ENCODE measurements at places on chromosomes 2 and 18.

GRCh38 chr2:239047420-239047819 lies 199.5 kb downstream of the TWIST2 start:
- peak; percentile 9 for DNase-seq

GRCh38 chr2:211133766-211134165 lies 577.4 kb downstream of the CPS1 start:
- no peak for DNase-seq

GRCh38 chr2:138814123-138814898 lies 34.1 kb upstream of the NXPH2 start:
- no peak for DNase-seq

- peak; percentile 35 for DNase-seq
Measured at GRCh38 chr18:50401888-50402287, 27.0 kb downstream of the SKA1 start.

- DNase-seq: no peak
Measured at GRCh38 chr2:136060416-136060815, 57.5 kb downstream of the CXCR4 start.

DNA sequence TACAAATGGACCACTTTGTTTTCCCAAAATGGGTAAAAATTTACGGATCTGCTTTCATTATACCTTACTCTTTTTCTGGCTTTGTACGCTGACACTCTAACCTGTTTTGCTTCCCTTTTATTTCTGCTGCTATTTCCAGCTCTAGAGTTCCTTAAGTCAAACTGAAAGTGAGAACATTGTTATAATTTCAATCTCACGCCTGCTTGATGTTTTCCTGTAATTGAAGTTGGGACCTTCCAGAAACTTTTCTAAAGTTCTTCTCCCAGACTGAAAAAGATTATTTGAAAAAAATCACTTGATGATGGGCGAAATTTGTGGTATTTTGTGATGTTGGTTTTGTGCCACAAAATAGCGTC lies 1.8 kb downstream of the GLS start:
- DNase-seq: no peak

- no peak for DNase-seq
Measured at GRCh38 chr2:134392442-134393074, 138.7 kb downstream of the MGAT5 start.

GRCh38 chr2:53575721-53576124 lies 191.9 kb upstream of the CHAC2 start:
- DNase-seq: peak; percentile 23

DNA sequence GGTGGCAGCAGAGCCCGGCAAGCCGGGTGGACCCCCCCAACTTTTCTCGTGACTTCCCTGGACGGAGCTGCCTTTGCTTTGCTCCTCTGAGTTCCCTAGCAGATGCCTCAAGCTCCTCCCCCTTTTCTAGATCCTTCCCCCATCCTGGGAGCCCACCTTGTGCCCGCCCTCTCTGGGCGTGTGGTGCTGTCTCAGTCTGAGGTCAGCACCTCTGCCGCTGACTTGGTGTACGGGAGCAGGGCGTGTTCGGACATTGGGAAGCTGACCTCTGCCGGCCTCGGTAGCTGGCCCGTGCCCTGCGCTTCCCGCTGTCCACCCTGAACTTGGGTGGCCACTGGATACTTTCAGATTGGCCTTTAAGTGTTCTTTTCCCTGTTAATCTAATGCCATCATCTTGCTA lies 19.6 kb upstream of the ESPNL start:
- no peak for DNase-seq

- DNase-seq: no peak
Measured at GRCh38 chr2:113218283-113219091, 44.7 kb downstream of the PSD4 start.

- DNase-seq: no peak
Measured at GRCh38 chr18:55012008-55012407, 52.7 kb upstream of the CCDC68 start.

GRCh38 chr2:124623560-124623959 lies 598.5 kb downstream of the CNTNAP5 start:
- no peak for DNase-seq

DNA sequence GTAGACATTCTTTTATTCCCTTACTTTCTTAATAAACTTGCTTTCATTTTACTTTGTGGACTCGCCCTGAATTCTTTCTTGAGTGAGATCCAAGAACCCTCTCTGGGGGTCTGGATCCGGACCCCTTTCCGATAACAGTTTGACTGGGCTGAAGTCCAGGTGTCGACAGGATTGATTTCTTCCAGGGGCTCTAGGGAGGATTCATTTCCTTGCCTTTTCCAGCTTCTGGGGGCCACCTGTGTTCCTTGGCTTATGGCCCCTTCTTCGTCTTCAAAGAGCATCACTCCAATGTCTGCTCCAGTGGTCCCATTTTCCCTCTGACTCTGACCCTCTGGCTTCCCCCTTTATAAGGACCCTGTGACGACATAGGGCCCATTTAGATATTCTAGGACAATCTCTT lies 67.5 kb downstream of the COPS8 start:
- DNase-seq: no peak

GRCh38 chr2:69554568-69554967 lies 89.0 kb downstream of the AAK1 start:
- no peak for DNase-seq

DNA sequence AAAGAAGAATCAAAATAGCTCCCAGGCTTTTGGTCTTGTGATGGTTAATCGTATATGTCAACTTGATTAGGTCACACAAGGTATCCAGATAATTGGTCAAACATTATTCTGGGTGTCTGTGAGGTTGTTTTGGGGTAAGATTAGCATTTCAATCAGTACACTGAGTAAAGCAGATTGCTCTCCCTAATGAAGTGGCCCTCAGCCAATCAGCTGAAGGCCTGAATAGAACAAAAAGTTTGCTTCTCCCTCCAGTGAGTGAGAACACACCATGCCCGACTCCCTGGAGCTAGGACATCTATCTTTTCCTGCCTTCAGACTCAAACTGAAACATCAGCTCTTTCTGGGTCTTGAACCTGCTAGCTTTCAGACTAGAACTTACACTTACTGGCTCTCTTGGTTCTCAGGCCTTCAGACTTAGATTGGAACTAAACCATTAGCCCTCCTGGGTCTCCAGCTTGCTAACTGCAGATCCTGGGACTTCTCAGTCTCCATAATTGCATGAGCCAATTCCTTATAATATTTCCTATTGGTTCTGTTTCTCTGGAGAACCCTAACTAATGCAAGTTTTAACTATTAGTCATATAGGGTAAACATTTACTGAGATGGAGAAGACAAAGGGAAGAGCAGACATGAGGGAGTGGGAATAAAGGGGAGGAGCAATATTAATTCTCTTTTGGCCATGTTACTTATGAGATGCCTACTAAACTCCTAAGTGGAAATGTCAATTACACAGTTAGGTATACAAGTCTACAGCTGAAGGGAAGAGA lies 25.5 kb downstream of the LNPK start:
- DNase-seq: no peak

DNA sequence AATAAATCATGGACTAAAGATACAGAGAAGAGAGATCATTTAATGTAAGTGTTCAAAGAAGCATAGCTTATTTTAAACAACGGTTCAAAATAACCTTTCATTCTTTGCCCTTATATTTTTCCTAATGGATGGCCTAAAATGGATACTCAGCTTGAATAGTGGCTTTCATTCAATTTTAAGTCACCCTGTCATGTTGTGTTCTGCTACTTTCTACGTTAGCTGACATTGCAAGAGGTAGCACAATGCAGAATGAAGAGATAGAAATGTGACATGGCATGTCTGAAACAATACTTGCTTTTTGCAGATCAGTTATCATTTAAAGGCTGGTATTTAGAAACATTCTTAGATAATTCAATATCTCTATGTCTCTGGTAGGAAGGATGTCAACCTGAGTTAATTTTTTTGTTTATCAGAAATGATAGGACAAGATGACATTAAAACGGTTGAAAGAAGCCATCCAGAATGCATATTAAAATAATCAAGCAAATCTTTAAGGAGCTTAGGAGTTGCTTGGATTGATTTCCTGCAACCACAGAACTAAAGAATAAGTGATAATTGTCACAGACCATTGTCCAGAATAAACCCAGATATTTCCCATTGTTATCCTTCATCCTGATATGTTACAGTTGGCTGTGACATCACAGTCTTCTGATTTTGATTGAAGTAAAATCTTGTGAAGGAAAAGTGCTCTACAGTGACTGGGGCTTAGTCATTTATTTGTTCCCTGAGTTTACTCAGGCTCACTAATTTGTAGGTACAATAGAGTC lies 41.7 kb upstream of the CAVIN2 start:
- DNase-seq: no peak

DNA sequence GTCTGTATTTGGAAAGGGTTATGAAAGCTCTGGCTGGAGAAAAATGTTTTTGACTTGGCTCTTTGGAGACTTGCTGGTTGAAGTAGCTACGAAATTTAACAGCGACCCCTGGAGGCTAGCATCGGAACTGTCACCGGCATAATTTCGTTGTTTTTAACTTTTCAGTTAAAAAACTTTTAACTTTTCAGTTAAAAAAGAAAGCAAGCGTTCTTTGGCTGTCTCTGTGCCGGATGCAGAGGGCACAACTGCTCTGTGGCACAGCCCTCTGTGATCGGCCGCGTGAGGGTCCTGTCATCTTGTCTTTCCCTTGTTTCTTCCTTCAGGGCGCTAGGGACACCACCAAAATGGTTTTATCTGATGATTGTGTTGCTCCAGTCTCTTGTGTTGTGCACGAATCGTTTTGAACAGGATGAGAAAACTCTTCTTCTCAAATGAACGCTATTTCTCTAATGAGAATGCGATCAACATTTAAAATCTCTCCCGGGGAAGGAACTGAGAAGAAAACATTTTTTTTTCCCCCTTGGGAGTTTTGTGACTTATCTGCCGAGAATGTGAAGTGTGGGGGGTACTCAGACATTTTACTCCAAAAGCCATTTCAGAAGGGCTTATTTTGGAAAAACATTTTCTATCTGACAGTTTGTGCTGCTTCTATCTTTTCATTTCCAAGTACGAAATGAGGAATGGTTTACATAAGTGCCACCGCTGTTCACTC lies 57.1 kb downstream of the ADCYAP1 start:
- DNase-seq: peak; percentile 63

- no peak for DNase-seq
Measured at GRCh38 chr2:20061476-20061875, 10.0 kb upstream of the LAPTM4A start.

DNA sequence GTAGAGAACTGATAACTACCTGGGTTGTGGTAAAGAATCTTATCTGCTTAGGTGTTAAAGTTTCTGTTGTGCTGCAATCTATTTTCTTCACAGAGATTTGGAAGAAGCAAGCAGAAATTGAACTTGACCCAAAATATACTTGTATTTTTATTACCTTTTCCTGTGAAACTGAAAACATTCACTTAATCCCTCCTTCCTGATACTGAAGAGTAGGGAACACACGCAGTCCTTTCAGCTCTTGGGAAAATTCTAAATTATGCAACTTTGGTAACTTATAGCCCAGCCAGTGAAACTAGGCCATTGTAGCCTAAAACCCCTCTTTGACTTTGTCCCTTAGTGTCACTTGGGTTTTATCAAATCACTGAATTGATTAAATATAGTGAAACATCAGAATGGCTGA lies 128.4 kb upstream of the MEIS1 start:
- no peak for DNase-seq

DNA sequence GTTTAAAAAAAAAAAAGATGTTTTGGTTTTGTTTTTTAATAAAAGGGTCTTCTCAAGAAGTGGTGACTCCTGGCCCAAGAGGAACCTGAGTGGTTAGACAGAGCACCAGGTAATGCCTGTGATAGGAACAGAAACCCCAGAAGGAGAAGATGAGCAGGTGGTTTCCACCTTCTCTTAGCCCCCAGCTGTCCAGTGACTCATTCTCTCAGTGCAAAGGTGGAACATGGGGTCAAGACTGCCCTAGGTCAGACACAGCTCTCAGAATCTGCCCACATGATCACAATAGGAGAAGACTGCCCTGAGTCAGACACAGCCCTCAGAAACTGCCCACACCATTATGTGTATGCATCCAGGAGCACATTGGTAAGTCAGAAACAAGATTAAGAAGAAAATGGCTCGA lies 61.8 kb downstream of the TBC1D8 start:
- no peak for DNase-seq

DNA sequence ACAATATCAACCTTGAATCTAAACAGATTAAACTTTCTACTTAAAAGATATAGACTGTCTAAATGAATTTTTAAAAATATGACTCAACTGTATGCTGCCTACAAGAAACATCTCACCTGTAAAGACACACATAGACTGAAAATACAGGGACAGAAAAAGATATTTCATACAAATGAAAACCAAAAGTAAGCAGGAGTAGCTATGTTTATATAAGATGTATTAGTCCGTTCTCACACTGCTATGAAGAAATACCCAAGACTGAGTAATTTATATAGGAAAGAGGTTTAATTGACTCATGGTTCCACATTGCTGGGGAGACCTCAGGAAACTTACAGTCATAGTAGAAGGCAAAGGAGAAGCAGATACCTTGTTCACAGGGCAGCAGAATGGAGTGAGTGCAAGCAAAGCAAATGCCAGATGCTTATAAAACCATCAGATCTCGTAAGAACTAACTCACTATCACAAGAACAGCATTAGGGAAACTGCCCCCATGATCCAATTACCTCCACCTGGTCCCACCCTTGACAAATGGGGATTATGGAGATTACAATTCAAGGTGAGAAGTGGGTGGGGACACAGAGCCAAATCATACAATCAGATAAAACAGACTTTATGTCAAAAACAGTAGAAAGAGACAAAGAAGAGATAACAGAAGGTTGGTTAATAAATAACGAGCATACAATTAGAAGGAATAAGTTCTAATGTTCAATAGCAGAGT lies 214.4 kb upstream of the SLC39A10 start:
- DNase-seq: no peak

DNA sequence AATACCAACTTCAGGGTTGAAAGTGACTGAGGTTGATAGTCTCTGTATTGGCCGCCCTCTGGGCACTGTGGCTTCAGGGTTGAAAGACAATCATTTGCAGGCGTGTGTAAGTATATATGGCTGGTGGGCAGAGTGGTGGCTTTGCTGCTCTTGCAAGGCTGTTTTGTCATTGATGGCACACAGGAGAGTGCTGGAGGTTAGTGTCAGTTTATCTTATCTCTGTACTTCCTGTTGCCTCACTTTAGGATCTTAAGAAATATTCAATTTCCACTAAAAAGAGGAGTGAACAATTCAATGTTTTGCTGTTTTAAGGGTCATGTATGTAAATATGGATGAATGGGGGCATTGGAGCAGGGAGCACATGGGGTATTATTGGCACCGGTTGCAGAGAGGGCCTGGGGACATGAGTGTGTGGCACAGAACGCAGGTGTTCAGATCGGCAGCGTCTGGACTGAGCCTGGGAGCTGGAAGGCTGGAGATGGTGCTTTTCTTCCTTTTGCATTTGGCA lies 51.5 kb downstream of the NCK2 start:
- DNase-seq: no peak

GRCh38 chr2:9403924-9404323 lies 19.4 kb downstream of the ITGB1BP1 start:
- no peak for DNase-seq

Measured in ovary (tissue), 10 donors.